Epithelial cell of esophagus (primary cell): ENCODE measurements at places on chromosomes 1 and 21.

DNA sequence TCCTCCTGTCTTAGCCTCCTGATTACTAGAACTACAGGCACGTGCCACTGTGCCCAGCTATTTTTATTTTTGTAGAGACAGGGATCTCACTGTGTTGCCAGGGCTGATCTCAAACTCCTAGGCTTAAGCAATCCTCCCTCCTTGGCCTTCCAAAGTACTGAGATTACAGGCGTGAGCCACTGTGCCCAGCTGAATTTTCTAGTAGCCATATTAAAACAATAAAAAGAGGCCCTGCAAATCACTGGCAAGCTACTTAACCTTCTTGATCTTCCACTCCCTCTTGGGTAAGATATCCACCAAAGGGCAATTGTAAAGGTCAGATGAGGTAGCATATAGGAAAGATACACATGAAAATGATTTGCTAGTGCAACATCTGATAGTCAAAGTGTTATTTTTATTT is 65.6 kb upstream of the SRSF10 start:
- DNase-seq, result no peak

DNA sequence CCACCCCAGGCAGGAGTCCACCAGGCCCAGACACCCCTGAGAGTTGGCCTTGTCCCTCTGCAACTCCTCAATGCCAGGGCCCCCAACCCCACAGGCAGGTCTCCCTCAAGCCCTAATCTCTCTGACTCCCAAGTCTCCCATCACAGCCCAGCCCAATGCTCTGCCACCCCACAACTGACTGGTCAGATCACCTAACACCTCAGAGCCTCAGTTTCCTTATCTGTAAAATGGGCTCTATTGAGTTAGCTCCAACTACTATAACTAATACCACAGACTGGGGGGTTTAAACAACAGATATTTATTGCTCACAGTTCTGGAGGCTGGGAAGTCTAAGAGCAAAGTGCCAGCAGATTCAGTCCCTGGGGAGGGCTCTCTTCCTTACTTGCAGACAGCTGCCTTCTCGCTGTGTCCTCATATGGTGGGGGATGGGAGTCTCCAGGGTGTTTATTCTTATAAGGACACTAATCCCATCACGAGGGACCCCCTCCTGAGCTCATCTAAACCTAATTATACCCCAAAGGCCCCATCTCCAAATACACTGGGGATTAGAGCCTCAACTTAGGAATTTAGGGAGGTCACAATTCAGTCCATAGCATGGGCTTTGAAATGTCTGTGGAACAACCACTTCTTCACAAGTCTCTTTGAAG is 34.9 kb upstream of the ZC3H12A start:
- DNase-seq, result no peak

DNA sequence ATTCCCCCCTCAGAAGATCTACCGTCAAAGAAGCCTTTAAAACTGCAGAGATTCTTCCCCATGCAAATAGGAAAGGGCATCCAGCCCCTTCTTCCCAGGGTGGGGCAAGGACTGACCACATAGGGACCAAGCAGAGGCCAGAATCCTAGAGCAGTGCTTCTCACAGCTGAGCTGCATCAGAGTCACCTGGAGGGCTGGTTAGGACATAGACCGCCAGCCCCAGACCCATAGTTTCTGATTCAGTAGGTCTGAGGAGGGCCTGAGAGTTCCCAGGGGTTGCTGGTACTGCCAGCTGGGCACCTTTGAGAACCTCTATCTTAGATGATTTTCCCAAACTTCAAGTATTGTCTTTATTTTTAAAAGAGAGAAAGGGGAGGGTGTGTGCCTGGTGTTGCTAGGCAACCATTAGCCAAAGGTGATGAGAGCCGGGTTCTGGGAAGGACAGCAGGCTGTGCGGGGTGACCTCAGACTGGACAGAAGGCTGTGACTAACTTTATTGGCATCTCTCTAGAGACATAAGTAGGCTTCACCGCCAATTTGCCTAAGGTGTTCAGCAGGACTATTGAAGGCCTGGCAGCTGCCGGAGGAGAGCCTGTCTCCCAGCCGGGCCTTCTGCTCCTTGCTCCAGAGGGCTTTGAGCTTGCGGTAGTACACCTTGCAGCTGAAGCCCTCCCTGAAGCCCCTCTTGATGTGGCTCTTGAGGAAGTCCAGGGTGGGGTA is 3.0 kb downstream of the SPATA46 start:
- DNase-seq, result no peak

DNA sequence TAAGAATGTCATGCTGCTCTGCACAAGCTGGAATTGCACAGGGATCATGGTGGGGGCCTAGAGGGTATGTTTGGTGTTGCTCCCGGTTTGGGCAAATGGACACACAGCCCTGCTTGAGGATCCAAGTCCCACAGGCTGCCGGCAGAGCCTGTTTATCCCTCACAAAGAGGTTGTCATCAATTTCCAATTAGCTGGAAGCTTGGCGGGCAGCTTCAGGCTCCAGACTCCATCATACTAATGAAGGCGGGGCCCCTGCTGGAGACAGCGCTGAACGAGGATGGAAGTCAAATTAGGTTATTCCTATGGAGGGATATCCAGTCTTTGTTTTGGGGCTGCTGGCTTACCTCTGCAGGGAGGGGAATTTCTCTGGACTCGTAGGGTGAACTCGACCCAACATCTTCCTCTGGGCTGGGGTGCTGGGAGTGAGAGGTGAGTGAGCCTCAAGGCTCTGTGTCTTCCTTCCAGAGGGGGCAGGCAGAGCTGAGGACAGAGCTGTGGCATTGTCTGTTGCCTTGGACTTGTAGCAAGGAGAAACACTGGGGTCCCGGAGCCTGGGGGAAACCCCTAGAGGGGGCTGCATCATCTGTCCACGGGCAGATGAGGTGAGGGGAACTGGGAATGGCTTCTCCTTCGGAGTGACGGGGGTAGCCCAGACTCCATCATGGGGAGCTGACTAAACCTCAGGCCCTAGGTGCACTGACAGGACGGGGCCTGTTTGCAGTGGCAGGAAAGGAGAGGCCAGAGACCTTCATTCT is 24.9 kb upstream of the PARP1 start:
- DNase-seq, result no peak

GRCh38 chr1:70809069-70809468 is 238.5 kb downstream of the PTGER3 start:
- no peak for DNase-seq

GRCh38 chr1:28078680-28079626 is 9.5 kb downstream of the EYA3 start:
- DNase-seq, result peak; percentile 81

DNA sequence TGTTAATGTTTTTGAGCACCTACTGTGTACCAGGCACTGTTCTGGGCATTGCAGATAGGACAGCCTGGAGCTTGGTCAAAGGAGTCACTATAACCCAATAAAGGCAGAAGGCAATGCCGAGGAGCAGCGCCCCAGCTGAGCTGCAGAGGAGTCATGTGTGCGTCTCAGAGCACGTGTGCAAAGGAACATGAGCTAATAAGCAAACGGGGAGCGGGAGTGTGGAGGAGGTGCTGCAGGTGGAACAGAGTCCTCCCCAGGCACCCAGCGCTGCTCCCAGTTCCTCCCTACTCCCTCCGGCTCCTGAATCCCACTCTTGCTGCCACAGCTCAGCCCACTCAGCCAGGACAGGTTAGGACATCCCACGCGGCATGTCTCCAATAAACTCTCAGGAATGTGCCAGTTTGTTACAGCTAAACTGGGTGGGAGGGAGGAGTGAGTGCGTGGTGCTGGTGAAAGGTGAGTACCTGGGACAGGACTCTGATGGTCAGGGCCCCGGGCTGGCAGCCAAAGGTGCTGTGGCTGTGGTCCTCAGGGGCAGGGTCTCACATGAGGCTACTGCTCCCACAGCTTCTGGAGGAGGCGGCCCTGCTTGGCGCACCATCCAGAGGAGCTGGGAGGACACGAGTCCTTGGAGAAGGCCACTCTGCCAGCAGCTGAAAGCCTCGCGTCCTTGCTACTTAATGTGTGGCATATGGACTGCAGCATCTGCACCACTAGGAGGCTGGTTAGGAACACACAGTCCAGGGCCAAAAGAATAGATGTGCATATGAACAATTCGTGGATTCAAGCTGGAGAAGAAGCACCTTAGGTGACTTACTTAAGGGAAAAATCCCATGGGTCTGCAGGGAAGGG is 52.3 kb downstream of the GRIK3 start:
- DNase-seq, result no peak

- DNase-seq, result no peak
Measured at GRCh38 chr1:104973516-104973915, 1223.8 kb downstream of the AMY1C start.

DNA sequence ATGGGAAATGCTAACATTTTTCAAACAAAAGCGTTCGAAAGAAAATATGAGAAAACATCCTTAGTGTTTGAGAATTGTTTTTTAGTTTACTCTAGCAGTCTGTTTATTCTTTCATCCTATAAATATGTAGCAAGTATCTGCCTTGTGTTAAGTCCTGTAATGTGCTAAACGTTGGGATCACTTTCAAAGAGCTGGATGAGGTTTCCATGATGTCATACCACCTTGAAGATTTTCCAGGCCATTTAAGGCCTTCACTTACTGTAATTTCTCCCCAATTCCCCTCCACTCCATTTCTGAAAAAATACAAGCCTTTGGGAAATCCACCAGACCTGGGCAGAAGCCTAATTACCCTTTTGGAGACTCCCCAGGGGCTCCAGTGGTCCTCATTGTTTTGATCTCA is 24.2 kb upstream of the CTBS start:
- no peak for DNase-seq

- DNase-seq, result peak; percentile 33
Measured at GRCh38 chr21:39189857-39190604, 6.8 kb upstream of the PSMG1 start.

GRCh38 chr1:59978026-59978425 is 51.5 kb upstream of the CYP2J2 start:
- DNase-seq, result peak; percentile 16

GRCh38 chr1:198363625-198364151 is 176.8 kb downstream of the ATP6V1G3 start:
- DNase-seq, result no peak

- no peak for DNase-seq
Measured at GRCh38 chr1:244705261-244706234, 52.6 kb downstream of the DESI2 start.

GRCh38 chr1:236228411-236228810 is 53.3 kb downstream of the ERO1B start:
- DNase-seq, result no peak

GRCh38 chr21:25342816-25343215 is 264.5 kb downstream of the MRPL39 start:
- DNase-seq, result no peak

GRCh38 chr1:6026095-6026809 is 19.4 kb upstream of the KCNAB2 start:
- peak; percentile 58 for DNase-seq

GRCh38 chr1:205442051-205442725 is 13.7 kb downstream of the BLACAT1 start:
- no peak for DNase-seq

- no peak for DNase-seq
Measured at GRCh38 chr1:41559331-41559730, 74.8 kb upstream of the EDN2 start.

DNA sequence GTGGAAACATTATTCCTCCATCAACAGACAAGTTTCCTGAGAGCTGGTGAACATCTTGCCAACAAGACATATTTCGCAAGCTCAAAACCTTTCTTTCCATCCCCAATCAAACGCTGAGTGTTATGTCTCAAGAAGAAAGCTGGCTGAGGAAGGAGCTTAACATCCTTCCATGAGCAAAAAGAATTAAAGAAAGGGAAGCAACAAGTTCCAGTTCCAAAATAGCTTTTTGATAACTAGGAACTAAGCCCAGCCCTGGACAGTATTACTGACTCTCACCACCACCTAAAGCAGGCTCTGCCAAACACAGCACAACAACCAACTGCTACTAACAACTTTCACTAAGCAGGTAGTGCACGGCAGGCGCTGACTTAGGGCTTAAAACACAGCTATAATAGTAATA is 50.2 kb downstream of the CAPZB start:
- DNase-seq, result peak; percentile 49

DNA sequence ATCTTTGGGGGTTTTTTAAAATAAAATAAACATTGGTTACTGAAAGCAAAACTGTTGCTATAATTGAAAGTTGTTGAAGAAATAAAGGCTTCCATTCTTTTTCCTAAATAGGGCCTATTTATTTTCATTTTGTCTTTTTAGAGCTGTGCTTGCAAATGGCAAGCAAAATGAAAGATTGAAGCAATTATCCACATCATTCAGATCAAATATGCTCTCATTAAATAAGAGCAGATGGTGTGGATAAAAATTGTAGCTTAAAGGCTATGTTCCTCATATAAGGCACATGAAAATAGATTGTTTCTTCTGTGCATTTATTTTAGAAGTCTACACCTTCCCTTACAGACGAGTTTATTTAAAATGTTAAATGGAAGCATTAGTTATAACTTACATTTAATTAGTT is 1317.7 kb downstream of the MRPL39 start:
- no peak for DNase-seq

- peak; percentile 46 for DNase-seq
Measured at GRCh38 chr1:217133958-217134856, 411.0 kb upstream of the ESRRG start.

- DNase-seq, result no peak
Measured at GRCh38 chr1:213269829-213270228, 218.8 kb downstream of the RPS6KC1 start.

DNA sequence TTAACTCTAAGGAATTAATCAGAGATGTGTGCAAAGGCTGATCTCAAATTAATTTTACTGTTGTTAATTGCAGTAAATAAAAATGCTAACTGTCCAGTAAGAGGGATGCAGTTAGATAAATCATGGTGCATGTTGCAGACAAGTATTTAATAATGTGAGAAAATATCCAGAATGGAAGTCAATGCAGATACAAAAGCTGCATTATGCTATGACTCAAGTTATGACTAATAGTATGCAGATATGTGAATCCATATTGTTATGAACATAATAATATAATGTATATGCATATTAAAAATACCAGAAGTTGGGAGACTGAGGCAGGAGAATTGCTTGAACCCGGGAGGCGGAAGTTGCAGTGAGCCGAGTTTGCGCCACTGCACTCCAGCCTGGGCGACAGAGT is 21.4 kb downstream of the RNASEL start:
- DNase-seq, result peak; percentile 10

DNA sequence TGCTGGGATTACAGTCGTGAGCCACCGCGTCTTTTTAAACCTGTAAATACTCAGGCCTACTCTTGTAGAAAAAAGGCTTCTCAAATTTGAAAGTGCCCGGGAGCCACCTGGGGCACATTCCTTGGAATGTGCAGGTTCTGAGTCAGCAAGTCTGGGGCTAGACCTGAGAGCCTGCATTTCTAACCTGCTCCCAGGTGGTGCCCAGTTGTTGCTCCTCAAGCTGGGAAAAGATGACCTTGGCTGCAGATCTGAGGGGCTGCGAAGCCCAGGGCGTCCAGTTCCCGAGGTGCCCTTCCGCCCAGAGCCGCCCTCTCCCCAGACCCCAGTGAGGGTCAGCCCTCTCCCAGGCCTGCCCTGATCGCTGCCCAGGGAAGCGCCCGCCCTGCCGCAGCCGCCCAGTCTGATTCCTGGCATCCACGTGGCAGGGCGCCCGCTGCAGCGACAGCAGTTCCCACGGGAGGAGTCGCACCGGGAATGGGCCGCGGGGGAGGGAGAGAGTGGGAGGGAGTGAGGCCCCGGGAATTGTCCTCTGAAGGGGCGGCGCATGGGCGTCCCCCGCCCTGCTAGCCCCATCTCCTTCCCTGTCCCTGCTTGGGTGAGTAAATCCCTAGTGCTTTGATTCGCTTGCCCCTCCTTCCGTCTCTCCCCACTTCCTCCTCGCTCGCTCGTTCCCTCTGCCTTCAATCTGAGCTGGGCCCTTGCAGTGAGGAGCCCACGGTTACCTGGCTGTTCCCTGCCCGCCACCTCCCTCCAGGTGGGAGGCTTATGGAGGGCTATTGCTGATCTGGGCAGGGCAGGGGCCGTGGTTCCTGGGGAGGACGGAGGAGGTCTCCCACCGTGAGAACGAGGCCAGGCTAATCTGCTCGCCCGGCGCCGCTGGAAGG is 18.8 kb upstream of the TENT5B start:
- peak; percentile 94 for DNase-seq

- DNase-seq, result no peak
Measured at GRCh38 chr1:37098237-37098636, 63.9 kb upstream of the GRIK3 start.
